ENCODE measurements at places on chromosomes 2 and 18.
A peak's percentile ranks its signal among the peaks of the same experiment; 100 is the strongest.

DNA sequence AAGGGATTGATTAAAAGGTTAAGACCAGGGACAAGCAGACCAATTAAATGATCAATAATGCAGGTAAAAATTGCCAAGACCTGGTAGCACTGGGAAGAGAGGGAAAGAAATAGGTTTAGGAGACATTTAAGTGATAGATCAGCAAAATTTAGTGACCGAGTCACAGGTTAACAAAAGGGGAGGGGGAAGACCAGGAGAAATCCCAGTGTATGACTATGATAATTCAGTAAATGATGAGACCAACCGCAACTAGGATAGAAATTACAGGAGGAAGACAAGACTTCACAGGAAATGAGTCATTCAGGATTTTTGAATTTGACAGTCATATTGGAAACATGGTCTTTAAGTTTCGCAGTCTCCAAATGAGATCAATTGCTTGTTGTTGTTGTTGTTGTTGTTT, 62.9 kb downstream of the COBLL1 start:
- DNase-seq, result no peak
- peaks cover 77% of the 10 kb centered on the region for H3K4me1 ChIP-seq
- H3K27ac ChIP-seq, result peak overlapping the region; percentile 84
- no peak overlapping the region for H3K4me3 ChIP-seq
- H3K27me3 ChIP-seq, result no peaks in the 10 kb centered on the region

GRCh38 chr2:238950551-238950950, 102.7 kb downstream of the TWIST2 start:
- H3K27ac ChIP-seq, result no peak overlapping the region
- H3K36me3 ChIP-seq, result no peaks in the 10 kb centered on the region
- H3K27me3 ChIP-seq, result peaks cover 50% of the 10 kb centered on the region
- H3K4me1 ChIP-seq, result no peaks in the 10 kb centered on the region

- H3K4me1 ChIP-seq, result peaks cover 70% of the 10 kb centered on the region
- peak overlapping the region; percentile 89 for H3K27ac ChIP-seq
- DNase-seq, result no peak
- H3K36me3 ChIP-seq, result peaks cover 56% of the 10 kb centered on the region
- no peaks in the 10 kb centered on the region for H3K27me3 ChIP-seq
These were observed 9.0 kb downstream of the CAPN10 start for GRCh38 chr2:240595381-240596079.

- H3K4me1 ChIP-seq, result peaks cover 13% of the 10 kb centered on the region
- H3K36me3 ChIP-seq, result no peaks in the 10 kb centered on the region
- no peaks in the 10 kb centered on the region for H3K27me3 ChIP-seq
- no peak overlapping the region for H3K27ac ChIP-seq
These were observed 27.4 kb upstream of the CATIP start for GRCh38 chr2:218329027-218329825.

GRCh38 chr2:20050646-20051531, 539 bp downstream of the LAPTM4A start:
- peak overlapping the region; percentile 99 for H3K27ac ChIP-seq
- no peaks in the 10 kb centered on the region for H3K27me3 ChIP-seq
- DNase-seq, result peak; percentile 35
- peak overlapping the region; percentile 88 for H3K4me3 ChIP-seq
- peaks cover 64% of the 10 kb centered on the region for H3K4me1 ChIP-seq

DNA sequence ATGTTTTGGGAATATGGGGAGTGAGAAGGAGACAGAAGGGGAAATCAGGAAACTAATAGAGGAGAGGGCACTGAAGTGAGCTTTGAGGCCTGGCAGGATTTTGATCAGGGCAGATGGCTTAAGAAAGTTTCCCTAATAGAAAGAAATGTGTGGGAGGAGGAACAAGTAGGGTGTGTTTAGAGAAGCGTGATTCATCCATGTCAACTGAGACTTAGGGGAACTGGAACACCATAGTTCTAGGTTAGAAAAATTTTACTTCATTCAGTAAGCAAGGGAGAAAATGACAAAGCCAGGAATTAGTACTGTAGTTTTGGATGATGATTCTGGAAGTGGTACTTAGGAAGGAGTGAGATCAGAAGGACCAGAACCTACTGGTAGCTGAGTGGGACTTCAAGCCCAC, 296.0 kb downstream of the PLCL1 start:
- H3K4me3 ChIP-seq, result no peak overlapping the region
- no peaks in the 10 kb centered on the region for H3K27me3 ChIP-seq
- DNase-seq, result no peak
- H3K27ac ChIP-seq, result peak overlapping the region; percentile 21

- no peak for DNase-seq
- H3K27ac ChIP-seq, result peak overlapping the region; percentile 14
- H3K4me3 ChIP-seq, result no peak overlapping the region
- H3K36me3 ChIP-seq, result peaks cover 11% of the 10 kb centered on the region
- H3K27me3 ChIP-seq, result no peaks in the 10 kb centered on the region
- peaks cover 72% of the 10 kb centered on the region for H3K4me1 ChIP-seq
These were observed 154.9 kb downstream of the MGAT5 start for GRCh38 chr2:134408791-134409190.

DNA sequence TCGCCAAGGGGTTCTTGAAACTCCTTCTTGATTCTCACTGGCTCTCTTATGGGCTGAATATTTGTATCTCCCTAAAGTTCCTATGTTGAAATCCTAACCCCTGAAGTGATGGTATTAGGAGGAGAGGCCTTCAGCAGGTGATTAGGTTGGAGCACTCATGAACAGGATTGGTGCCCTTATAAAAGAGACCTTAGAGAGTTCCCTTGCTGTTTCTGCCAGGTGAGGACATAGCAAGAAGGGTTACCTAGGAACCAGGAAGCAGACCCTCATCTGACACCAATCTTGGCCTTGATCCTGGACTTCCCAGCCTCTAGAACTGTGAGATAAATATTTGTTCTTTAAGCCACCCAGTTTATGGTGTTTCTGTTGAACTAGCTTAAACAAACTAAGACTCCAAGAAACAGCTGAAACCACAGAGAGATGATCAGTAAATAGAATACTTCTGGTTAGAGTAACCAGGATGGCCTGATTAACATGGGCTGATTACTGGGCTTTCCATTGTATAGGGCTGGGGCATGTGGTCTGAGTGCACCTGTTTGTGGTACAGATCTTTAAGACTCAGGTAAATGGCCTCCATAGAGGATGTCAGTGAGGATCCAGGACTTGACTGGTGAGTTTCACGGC, 7.7 kb upstream of the CDC42EP3 start:
- H3K4me3 ChIP-seq, result no peak overlapping the region
- no peaks in the 10 kb centered on the region for H3K27me3 ChIP-seq
- DNase-seq, result no peak
- H3K27ac ChIP-seq, result no peak overlapping the region

- no peak overlapping the region for H3K4me3 ChIP-seq
- H3K36me3 ChIP-seq, result no peaks in the 10 kb centered on the region
- no peak overlapping the region for H3K27ac ChIP-seq
- H3K27me3 ChIP-seq, result peaks cover 16% of the 10 kb centered on the region
- H3K4me1 ChIP-seq, result no peaks in the 10 kb centered on the region
These were observed 73.9 kb downstream of the SOX11 start for GRCh38 chr2:5766056-5766455.

- no peak for DNase-seq
- H3K27me3 ChIP-seq, result peaks cover 46% of the 10 kb centered on the region
These were observed 51.3 kb downstream of the LIPG start for GRCh38 chr18:49613141-49613640.

- H3K27ac ChIP-seq, result no peak overlapping the region
- no peaks in the 10 kb centered on the region for H3K4me1 ChIP-seq
- no peaks in the 10 kb centered on the region for H3K36me3 ChIP-seq
- H3K4me3 ChIP-seq, result no peak overlapping the region
These were observed 437.1 kb downstream of the DCDC2C start for GRCh38 chr2:4140281-4140970.

DNA sequence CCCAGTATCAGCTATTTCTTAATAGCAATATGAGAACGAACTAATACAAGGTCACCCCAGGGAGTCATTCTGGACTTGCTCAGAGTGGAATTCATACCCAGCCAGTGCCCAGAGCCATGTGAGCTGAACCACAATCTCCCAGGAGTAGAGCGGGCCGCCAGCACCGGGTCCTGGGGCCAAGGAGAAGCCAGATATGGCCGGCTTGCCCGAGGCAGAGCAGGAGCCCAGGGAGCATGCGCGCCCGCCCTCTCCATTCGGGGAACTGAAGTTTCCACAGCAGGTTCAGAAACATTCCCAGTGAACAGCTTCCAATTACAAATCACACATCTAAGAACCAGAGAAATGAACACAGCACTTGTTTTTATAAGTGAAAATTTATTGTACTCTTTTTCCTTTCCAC, 37.5 kb downstream of the EIPR1 start:
- H3K27me3 ChIP-seq, result no peaks in the 10 kb centered on the region
- no peaks in the 10 kb centered on the region for H3K4me1 ChIP-seq
- H3K4me3 ChIP-seq, result no peak overlapping the region
- no peak overlapping the region for H3K27ac ChIP-seq

DNA sequence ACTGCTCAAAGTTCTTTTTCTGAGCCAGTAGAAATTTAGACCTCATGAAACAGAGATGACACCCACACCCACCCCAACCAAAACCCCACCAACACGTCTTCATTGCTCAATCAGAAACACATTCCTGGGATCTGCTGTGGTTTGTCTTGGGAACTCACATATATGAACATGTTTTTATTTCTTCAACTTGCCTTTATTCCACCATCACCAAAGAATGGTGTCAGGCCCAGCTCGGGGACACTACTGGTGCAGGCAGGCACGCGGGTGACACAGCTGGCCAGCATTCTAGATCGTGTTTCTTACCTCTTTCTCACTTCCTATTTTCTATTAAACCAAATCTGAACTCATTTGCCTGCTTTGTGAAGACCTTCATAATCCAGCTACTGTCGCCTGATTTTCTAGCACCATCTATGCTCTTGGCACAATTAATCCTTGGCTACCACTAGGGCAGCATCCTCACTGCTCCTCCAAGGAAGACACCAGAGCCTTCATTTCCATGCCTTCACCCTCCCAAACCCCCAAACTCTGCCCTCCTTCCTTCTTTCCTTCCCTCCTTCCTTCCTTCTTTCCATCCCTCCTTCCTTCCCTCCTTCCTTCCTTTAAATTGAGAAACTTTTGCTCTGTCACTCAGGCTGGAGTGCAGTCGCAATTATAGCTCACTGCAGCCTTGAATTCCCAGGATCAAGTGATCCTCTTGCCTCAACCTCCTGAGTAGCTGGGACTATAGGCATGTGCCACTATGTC, 157.1 kb downstream of the BCL2 start:
- H3K4me1 ChIP-seq, result peaks cover 31% of the 10 kb centered on the region
- no peaks in the 10 kb centered on the region for H3K27me3 ChIP-seq
- no peaks in the 10 kb centered on the region for H3K36me3 ChIP-seq
- H3K27ac ChIP-seq, result peak overlapping the region; percentile 75

GRCh38 chr2:173941567-173941966, 23.6 kb downstream of the SP3 start:
- H3K27me3 ChIP-seq, result no peaks in the 10 kb centered on the region
- DNase-seq, result no peak
- H3K4me1 ChIP-seq, result peaks cover 90% of the 10 kb centered on the region
- no peak overlapping the region for H3K4me3 ChIP-seq

DNA sequence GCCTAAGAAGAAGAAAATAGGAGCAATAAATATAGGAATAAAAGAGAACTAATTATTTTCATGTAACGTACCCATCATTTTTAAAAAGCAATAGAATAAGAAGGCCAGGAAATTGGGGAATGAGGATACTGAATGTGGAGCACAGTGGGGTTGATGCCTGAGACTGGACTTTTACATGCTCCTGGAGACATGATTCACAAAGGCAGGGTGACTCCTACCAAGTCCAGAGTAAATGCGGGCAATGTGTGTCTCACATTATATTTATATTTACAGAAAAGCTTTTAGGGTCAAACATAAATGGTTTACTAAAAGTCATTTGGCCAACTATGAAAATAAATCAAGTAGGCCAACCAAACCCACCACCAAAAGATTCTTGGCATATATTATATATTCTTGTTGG, 87.9 kb upstream of the COL5A2 start:
- no peak for DNase-seq
- no peak overlapping the region for H3K4me3 ChIP-seq
- H3K27ac ChIP-seq, result no peak overlapping the region
- no peaks in the 10 kb centered on the region for H3K36me3 ChIP-seq
- no peaks in the 10 kb centered on the region for H3K27me3 ChIP-seq

- H3K27ac ChIP-seq, result no peak overlapping the region
- DNase-seq, result no peak
- no peaks in the 10 kb centered on the region for H3K4me1 ChIP-seq
These were observed 21.0 kb downstream of the MROH2A start for GRCh38 chr2:233799087-233799665.

GRCh38 chr2:72781480-72781879, 44.4 kb downstream of the EXOC6B start:
- H3K36me3 ChIP-seq, result no peaks in the 10 kb centered on the region
- H3K4me3 ChIP-seq, result no peak overlapping the region
- DNase-seq, result no peak
- peaks cover 77% of the 10 kb centered on the region for H3K4me1 ChIP-seq
- H3K27me3 ChIP-seq, result no peaks in the 10 kb centered on the region

DNA sequence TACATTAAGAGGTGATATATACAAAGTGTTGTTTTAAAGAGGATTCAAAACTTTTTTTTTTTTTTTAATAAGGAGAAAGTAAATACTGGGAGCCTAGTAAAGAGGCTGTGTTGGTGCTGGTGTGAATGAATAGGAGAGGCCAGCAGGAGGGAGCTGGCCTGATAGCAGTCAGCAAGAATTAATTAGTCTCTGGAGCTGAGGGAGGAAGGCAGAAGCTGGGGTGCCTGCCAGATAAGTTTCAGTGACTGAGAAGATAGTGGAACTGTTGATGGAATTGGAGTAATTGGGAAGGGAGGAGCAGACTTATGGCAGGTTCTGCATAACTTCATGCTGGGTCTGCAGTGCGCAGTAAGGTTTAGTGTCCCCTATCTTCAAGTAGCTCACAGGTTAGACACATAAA, 36.2 kb upstream of the SNORC start:
- no peaks in the 10 kb centered on the region for H3K27me3 ChIP-seq
- no peak for DNase-seq
- peaks cover 48% of the 10 kb centered on the region for H3K4me1 ChIP-seq
- peaks cover 74% of the 10 kb centered on the region for H3K36me3 ChIP-seq
- no peak overlapping the region for H3K27ac ChIP-seq
- H3K4me3 ChIP-seq, result no peak overlapping the region

- no peak overlapping the region for H3K27ac ChIP-seq
- H3K4me1 ChIP-seq, result no peaks in the 10 kb centered on the region
- no peaks in the 10 kb centered on the region for H3K27me3 ChIP-seq
- no peaks in the 10 kb centered on the region for H3K36me3 ChIP-seq
- DNase-seq, result no peak
These were observed 134.9 kb upstream of the DSEL start for GRCh38 chr18:67651438-67651837.

DNA sequence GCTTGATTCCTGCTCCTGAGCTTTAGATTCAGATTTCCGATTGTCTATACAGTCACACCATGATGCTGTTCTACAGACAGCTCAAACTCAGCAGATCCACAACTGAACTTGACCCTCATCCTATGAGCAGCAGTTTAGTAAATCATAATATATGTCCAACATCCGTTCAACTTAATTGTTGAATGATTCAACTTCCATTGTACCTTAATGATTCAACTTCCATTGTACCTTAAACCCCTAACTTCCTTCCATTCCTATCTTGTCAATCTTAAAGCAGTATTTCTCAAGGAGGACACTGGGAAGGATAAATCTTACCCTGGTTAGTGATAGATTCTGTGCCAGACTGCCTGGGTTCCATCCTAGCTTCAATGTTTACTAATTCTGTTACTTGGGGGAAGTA, 60.1 kb downstream of the PIGN start:
- no peaks in the 10 kb centered on the region for H3K27me3 ChIP-seq
- no peak for DNase-seq
- H3K4me3 ChIP-seq, result no peak overlapping the region
- no peaks in the 10 kb centered on the region for H3K4me1 ChIP-seq

Measured in left ventricle myocardium inferior (tissue), 1 donor.